ENCODE measurements at places on chromosomes 16 and 17. TPM values are rescaled to one million over a fixed set of nuclear protein-coding genes. Genes with fewer than 3 reads are reported as not detected.

KRTAP2-3 gene
- not detected for total RNA-seq

MYH3 gene
- total RNA-seq: 108 TPM

BEAN1 gene
- not detected for total RNA-seq

RGS9 gene
- total RNA-seq: 19.7 TPM

TLCD2 gene
- total RNA-seq: 4.6 TPM

NUPR1 gene
- total RNA-seq: 56.0 TPM

GUCY2D gene
- total RNA-seq: not detected

SPEM1 gene
- total RNA-seq: not detected

UTS2R gene
- total RNA-seq: not detected

SMPD3 gene
- total RNA-seq: 2.8 TPM

Measured in sigmoid colon (tissue), 7 donors.